Nephron progenitor cell (in vitro differentiated cells): ENCODE measurements at places on chromosomes 1 and 21.

GRCh38 chr1:228515200-228515834 lies 28.1 kb downstream of the RNF187 start:
- H3K4me1 ChIP-seq, result no peaks in the 10 kb centered on the region
- DNase-seq, result peak; percentile 42
- no peak overlapping the region for H3K4me3 ChIP-seq
- no peaks in the 10 kb centered on the region for H3K36me3 ChIP-seq

GRCh38 chr1:113058941-113059706 lies 13.9 kb upstream of the LRIG2 start:
- H3K4me1 ChIP-seq, result peaks cover 40% of the 10 kb centered on the region
- peaks cover 5% of the 10 kb centered on the region for H3K27me3 ChIP-seq
- peak overlapping the region; percentile 31 for H3K4me3 ChIP-seq
- H3K27ac ChIP-seq, result peak overlapping the region; percentile 95
- peak; percentile 31 for DNase-seq

DNA sequence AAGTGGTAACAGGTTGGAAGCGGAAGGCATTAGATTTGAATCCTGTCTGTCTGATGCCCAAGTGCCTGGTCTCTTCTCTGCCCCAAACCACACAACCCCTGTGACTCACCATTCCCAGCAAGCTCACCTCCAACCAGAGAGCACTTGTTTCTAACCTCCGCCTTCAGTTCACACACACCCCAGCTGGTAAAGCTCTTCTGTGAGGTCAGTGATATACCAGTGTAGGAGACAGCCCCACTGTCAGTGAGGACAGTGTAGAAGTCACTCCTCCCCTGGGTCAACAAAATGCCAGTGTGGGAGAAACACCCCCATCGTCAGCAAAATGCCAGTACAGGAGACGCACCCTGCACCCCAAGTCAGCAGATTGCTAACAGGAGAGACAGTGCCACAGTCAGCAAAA lies 2.6 kb downstream of the RIMS3 start:
- H3K36me3 ChIP-seq, result no peaks in the 10 kb centered on the region
- H3K27ac ChIP-seq, result peak overlapping the region; percentile 17

GRCh38 chr1:43772978-43773377 lies 65.6 kb downstream of the ST3GAL3 start:
- H3K27ac ChIP-seq, result no peak overlapping the region
- no peaks in the 10 kb centered on the region for H3K4me1 ChIP-seq
- H3K4me3 ChIP-seq, result no peak overlapping the region
- no peak for DNase-seq
- H3K27me3 ChIP-seq, result peaks cover 4% of the 10 kb centered on the region
- peaks cover 50% of the 10 kb centered on the region for H3K36me3 ChIP-seq

GRCh38 chr1:165644064-165644735 lies 13.2 kb downstream of the MGST3 start:
- H3K4me1 ChIP-seq, result no peaks in the 10 kb centered on the region
- H3K27ac ChIP-seq, result no peak overlapping the region
- H3K4me3 ChIP-seq, result no peak overlapping the region
- H3K27me3 ChIP-seq, result peaks cover 3% of the 10 kb centered on the region
- H3K36me3 ChIP-seq, result no peaks in the 10 kb centered on the region
